NCI-H446 treated with DMSO at 0.1 percent for 48 hours (cell line): ENCODE measurements at places on chromosomes 6 and 20.

- DNase-seq, result no peak
These were observed 82.8 kb downstream of the ZMYND8 start for GRCh38 chr20:47273591-47274235.

GRCh38 chr20:40960521-40960956, 68.1 kb upstream of the TOP1 start:
- no peak for DNase-seq

DNA sequence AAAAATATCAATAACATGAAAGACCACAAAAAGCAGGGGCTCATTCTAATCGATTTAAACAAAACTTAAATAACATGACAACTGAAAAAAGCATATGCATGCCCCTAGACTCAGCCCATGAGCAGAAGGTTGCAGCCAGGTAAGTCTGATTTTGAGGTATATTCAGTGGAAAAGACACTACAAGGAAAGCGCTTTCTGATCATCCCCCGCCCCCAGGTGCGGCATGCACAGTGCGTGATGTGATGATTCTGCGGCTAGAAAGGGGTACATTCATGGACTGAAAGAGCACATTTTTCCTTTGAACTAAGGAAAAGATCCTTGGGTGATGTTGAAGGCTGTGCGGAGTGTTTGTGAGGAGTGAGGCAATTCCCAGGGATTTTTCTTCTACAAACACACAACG, 16.9 kb upstream of the FOXC1 start:
- DNase-seq, result no peak

- DNase-seq, result no peak
These were observed 5.2 kb upstream of the TRIB3 start for GRCh38 chr20:375265-375889.

DNA sequence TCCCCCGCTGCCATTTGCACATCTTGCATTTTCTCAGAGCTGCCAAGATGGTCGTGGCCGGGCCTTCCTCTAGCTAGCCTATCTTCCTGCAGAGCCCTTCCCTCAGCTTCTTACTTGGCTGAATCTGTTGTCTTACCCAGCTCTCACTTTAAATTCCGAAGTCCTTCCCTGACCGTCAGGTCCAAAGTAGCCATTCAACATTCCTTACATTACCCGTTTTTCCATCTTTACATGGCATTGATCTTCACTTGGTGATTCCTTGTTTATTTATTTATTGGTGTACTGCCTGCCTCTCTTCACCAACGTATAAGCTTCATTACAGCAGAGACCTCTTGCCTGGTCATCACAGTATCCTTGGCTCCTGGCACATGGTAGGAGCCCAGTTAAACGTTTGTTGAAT, 137.4 kb upstream of the ESR1 start:
- no peak for DNase-seq

DNA sequence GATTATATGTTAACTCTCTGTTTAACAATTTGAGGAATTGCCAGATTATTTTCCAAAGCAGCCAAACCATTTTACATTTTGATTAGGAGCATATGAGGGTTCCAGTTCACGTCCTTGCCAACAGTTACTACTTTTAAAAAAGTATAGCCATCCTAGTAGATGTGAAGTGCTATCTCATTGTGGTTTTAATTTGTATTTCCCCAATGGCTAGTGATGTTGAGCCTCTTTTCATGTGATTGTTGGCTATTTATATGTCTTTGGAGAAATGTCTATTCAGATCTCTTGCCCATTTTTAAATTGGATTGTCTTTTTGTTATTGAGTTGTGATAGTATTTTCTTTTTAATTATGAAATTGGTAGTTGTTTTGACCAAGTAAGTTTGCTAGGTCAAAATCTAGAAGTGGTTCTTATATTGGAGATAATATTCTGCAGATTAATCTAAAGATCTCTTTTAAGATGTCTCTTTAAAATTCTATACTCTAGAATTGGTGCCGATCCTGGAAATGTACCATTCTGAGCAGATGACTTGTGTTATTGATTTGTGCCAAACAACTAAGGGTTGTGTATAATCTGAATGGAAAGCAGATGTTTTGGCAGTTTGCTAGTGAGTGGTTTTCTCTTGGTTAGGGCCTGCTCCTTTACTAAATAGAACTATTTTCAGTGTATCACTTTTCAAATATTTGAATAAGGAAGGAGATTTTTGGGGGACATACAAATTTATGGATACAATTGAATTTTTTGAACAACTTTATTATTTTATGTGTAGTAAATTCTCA, 99.5 kb downstream of the CDKAL1 start:
- DNase-seq, result peak; percentile 75

DNA sequence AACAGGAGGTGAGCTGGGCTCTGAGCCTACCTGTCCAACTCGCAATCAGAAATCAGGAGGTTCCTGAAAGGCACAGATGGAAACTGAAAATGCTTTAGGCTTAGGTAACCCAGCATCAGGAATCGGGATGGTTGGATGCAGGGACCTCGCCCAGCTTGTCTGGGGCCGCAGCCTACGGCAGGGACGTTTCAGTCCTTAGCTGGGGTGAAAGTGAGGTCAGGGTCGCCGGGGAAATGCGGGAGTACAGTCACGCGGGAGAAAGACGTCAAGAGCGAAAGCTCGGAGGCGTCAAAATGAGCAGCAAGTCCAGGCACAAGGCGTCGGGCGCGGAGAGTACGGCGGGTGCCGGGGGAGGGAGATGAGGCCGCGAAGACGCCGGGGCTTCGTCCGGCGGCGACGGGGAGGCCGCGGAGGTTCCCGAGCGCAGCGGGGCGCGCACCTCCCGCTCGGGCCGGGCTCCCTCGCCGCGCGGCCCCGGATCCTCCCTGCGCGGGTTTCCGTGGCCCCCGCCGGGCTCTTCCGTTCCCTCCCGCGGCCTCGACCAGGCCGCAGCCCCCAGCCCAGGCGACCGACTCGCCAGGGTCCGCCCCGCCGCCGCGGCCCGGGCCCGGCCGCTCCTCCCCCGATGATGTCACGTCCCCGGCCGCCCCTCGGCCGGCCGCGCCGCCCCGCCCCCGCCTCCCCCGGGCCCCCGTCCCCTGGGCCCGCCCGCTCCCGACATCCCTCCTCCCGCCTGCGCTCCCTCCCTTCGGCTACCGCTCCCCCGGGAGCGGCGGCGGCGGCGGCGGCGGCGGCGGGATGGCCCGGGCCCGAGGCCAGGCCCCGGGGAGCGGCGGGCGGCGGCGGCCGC, at the start of gene EBF4:
Gene EBF4, plus strand, starts transcription at position 745 of the 850 bp plus-strand sequence. CDS start 866 bp downstream, outside the sequence.
- no peak for DNase-seq

GRCh38 chr6:68240726-68241125, 394.4 kb upstream of the ADGRB3 start:
- DNase-seq, result no peak

- no peak for DNase-seq
These were observed 117.3 kb downstream of the CRYBG1 start for GRCh38 chr6:106477790-106478189.

DNA sequence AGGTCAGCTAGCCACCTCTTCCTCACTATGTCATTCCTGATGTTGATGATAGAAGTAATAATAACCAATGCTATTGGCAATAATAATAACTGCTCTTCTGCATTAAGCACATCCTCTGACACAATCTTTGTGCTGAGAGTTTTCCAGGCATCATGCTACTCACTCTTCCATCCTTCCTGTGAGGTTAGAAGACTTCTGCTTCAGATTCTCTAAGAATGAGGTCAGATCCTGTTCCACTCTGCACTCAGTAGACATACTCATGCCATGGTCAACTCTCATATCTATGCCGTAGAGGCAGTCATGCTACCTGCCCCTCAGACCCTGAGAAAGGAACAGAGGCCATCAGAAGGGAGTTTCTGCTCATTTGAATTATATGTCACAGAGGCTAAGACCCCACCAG, 98.1 kb upstream of the TOP1 start:
- DNase-seq, result no peak

GRCh38 chr6:18784794-18785193, 397.6 kb downstream of the RNF144B start:
- no peak for DNase-seq

DNA sequence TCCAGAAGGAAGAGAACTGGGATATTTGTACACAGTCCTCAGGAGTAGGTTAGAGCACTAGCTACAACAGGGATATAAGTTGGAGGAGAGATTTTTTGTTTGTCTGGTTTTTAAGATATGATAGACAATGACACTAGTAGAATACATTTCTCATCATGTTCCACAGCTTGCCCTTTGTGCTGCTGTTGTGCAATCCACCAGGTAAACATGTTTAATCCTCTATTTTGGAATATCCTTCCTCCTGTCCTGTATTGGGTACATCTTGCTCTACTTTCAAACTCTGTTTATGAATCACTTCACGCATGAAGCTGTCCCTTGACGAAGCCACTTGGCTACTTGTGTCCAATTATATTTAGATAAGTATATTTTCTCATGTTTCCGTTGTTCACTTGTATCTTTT, 153.6 kb upstream of the TENT5A start:
- DNase-seq, result no peak

- DNase-seq, result no peak
These were observed 111.8 kb downstream of the AGPAT4 start for GRCh38 chr6:161161889-161162624.

- no peak for DNase-seq
These were observed 222.2 kb upstream of the PRSS16 start for GRCh38 chr6:27025351-27025750.

DNA sequence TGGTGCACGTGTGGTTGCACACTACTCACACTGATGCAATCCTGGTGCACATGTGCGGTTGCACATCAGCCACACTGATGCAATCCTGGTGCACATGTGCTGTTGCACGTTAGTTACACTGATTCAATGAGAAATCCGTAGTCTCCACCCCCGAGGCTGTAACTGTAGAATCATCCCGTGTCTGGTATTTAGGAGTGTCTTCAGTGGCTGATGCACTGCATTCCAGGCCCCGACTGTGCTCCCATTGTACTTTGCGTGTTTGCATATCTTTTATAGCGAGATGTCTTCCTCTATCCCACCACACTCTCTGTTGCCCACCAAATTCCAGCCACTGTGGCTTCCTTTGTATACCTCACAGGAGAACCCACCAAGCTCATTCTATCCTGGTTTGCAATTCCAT, 87.8 kb upstream of the MTHFD1L start:
- no peak for DNase-seq

GRCh38 chr6:18328540-18328939, 58.6 kb upstream of the RNF144B start:
- DNase-seq, result no peak

DNA sequence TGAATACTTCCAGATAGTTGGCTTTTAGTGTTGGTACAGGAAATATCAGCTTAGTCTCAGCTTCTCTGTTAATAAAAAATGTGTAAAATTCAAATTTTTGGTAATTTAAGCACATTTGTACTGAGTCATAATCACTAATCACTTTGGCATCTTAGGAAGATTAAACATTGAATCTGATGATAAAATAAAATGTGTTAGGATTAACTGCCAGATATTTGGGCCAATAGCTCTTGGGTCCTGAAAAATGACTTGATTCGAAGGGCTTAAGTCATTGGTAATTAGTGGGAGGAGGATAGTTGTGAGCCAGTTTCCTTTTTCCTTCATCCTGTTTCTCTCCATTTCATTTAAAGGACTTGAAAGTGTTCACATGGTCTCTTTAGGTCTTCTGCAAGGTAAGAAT, 426.1 kb downstream of the RFPL4B start:
- no peak for DNase-seq

GRCh38 chr20:36066777-36067176, 87.8 kb upstream of the EPB41L1 start:
- DNase-seq, result no peak

GRCh38 chr6:37130704-37131103, 39.2 kb upstream of the PIM1 start:
- no peak for DNase-seq

GRCh38 chr20:24802286-24802820, 146.7 kb upstream of the CST7 start:
- no peak for DNase-seq

- DNase-seq, result no peak
These were observed 23.7 kb downstream of the OVOL2 start for GRCh38 chr20:18034039-18034438.

DNA sequence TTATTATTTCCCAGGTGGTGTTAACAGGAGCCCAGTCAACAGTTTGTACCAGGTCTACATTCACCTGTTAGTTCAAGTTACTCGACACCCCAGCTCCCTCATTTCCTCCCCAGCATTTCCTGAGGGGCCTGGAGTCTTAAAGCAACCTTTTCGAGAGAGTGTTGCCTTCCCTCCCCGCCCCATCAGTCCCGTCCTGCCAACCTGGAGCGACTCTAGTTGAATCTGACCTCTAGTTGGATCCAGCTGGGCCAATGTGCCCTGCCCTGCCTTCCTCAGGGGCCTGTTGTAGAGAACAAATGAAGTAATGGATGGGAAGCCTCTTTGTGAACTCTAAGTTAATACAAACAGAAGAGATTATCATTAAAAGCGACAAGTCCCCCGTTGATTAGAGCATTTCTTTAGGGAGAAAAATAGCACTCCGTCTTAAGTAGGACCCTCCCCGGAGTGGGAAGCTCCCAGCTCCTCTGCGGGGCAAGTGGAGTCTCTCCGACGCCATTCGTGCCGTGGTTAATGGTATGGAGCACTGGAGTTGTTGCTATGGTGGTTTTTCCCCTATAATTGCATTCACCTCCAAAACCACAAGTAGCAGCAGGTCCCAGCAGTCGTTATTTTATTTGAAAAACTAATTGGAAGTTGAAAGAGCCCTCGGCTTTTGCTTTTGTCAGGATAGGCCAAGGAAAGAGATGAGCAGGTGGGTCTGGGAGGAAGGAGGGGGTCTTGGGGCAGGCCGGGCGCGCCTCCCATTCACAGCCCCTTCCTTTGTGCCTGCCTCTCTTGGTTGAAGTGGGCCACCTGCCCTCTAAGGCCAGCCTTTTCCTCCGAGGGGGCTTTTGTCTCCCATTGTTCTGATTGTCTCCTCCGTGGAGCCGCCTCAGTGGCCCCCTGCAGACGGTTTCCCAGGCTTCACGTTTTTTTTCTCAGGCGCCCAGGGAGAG, 16.1 kb downstream of the GHRH start:
- no peak for DNase-seq

DNA sequence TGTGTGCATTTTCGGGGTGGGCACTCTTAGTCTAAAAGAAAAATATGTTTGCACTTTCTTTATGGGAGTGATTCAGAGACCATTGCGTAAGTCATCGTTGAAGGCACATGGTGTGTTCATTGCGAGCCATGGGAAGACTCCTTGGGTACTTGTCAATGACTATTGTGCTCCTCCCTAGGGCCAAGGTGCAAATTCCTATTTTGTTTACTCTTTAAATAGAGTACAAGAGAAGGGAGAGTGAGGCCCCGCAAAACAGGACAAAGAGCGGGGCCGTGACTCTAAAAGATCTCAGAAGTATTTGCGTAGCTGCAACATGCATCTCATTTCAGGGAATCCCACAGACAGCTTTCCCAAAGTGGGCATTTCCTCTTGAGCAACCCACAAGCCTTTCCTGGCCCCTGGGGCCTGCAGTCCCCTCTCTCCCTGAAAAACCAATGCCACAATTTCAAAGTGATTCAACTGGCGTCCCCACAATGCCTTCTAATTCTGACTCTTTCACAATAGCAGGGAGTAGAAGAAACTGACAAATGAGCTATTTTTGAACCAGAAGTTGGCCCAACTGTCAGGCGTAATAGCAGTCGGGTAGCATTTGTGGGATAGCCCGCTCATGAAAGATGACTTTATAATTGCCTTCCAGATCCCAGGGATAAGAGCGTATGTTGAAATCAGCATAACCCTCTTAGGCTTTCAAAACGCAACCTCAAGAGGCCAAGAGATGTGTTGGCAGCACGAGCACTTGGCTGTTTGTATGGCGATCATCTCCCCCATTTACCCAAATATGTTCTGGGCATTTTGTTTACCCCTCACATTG, 277.9 kb upstream of the BMP2 start:
- peak; percentile 36 for DNase-seq

- DNase-seq, result no peak
These were observed 70.9 kb downstream of the MAN1A1 start for GRCh38 chr6:119278625-119279024.
